ENCODE measurements at places on chromosomes 4 and X.
A peak's percentile ranks its signal among the peaks of the same experiment; 100 is the strongest.

- DNase-seq = no peak
Measured at GRCh38 chr4:113052379-113052951, 3.0 kb downstream of the ANK2 start.

DNA sequence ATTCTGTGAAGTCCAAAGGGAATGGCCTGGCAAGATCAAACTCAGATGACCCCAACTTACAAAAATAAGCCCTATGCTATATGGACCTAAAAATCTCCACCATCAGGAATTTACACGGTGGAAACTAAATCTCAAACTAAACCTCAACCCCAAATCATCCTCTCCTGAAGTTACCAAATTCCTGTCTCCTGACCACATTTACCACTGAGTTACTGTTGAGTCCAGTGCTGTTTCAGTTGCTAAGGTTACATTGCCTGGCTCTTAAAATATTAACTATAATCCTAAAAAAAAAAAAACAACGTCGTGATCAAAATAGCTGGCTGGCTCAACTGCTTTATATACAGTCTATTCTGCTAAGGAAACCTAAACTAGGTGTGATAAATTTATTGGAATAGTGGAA is 315.2 kb upstream of the SLIT2 start:
- DNase-seq = no peak

DNA sequence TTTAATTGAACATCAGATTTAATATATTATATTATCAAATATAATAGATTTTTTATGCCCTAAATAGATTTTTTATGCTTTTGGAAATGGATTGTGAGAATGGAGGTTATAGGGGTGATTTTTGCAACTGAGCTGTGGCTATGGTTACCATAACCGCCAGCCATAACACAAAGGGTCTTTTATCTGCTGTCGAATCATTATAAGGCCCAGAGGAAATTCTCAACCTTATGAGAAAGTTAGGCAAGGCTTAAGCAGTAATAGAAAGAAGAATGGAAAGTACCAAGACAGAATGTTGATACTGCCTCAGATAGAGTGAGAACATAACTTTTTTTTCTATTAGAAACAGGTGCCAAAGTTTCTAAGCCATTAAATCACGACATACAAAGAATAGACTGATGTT is 26.3 kb upstream of the CXCL6 start:
- no peak for DNase-seq

- DNase-seq = no peak
Measured at GRCh38 chr4:6325788-6326290, 56.2 kb downstream of the WFS1 start.

DNA sequence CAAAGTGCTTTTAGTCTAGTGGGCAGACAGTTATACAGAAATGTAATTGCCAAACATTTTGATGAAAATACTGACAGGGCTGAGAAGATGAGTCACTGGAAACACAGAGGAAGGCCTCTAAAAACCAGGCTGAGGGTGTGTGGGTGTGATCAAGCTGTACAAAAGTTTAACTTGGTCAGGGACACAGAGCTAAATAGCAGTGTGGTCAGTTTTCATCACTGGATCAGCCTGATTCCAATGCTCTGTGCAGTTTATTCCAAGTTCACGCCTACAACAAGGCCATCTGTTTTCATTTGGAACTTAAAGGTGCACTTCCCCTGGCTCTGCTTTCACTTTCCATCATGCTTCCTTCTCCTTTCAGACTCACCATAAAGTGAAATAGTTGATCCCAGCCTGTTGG is 10.6 kb downstream of the CENPVL3 start:
- no peak for DNase-seq

DNA sequence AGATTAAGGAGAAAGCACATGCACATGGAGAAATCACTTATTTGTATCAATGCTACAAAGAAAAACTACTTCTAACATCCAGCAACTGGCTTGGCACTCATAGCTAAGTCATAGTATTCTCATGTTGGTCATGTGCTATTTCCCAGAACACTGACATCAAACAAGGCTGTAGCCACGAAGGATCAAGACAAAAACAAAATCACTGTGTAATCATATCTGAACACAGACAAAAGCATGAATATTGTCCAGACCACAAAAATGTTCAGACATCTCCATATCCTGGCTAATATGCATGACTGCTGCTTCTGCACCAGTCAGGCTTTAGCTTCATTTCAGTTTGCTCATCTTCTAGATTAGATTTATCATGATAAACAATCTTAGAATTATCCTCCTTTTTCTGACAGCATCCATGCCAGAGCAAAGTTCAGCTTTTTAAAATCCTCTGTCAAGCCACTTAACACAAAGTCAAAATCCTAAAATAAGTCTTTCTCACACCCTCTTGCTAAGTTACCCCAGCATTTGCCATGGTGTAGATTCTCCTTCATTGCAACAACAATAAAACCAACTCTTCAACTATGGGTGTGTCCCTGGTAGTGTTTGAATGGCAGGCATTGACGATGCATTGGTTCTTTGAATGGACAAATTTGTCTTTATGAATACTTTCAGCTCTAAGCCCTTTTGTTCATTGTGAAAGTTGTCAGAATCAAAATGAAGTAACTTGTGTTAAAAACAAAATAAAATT is 39.1 kb upstream of the NPFFR2 start:
- DNase-seq = no peak

DNA sequence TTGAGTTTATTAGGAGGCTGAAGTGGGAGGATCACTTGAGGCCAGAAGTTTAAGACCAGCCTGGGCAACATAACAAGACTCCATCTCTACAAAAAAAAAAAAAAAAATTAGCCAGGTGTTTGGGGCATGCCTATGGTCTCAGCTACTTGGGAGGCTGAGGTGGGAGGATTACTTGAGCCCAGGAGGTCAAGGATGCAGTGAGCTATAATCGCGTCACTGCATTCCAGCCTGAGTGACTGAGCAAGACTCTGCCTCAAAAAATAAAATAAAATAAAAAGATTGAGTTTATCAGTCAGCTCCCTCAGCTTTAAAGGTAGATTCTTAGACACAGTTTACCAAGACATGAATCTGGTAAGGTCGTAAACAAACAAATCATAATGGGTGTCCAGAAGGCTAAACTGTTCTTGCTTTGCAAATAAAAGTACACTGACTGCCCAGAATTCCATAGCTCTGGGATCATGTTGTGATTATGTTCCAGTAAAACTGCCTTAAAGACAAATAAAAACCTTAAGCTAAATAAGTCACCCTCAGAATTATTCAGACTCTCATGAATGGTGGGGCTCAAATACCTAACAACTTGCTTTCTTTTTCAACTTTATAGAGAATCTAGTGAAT is 18.7 kb downstream of the APOO start:
- no peak for DNase-seq

- DNase-seq = no peak
Measured at GRCh38 chr4:150680651-150681050, 98.7 kb downstream of the MAB21L2 start.

GRCh38 chr4:162705130-162705803 is 461.4 kb downstream of the NAF1 start:
- DNase-seq = no peak

GRCh38 chr4:48188390-48188789 is 54.3 kb upstream of the TXK start:
- DNase-seq = no peak

GRCh38 chr4:88653371-88653946 is 44.2 kb downstream of the NAP1L5 start:
- DNase-seq = no peak

- DNase-seq = no peak
Measured at GRCh38 chrX:153903991-153904957, at the start of gene AVPR2. Gene AVPR2, plus strand, starts transcription at chrX:153904673. Its CDS starts 473 bp downstream, at chrX:153905146.

GRCh38 chrX:135498236-135498635 is 22.2 kb upstream of the INTS6L start:
- no peak for DNase-seq

- no peak for DNase-seq
Measured at GRCh38 chr4:153916273-153916755, 127.4 kb upstream of the SFRP2 start.

- DNase-seq = no peak
Measured at GRCh38 chr4:68927165-68927564, 24.4 kb downstream of the UGT2A3 start.

GRCh38 chrX:130173190-130173895 is 1.6 kb downstream of the RAB33A start:
- peak; percentile 85 for DNase-seq

GRCh38 chr4:145069361-145069760 is 28.6 kb downstream of the ANAPC10 start:
- no peak for DNase-seq

GRCh38 chr4:76060506-76060905 is 14.0 kb upstream of the ART3 start:
- DNase-seq = peak; percentile 22

DNA sequence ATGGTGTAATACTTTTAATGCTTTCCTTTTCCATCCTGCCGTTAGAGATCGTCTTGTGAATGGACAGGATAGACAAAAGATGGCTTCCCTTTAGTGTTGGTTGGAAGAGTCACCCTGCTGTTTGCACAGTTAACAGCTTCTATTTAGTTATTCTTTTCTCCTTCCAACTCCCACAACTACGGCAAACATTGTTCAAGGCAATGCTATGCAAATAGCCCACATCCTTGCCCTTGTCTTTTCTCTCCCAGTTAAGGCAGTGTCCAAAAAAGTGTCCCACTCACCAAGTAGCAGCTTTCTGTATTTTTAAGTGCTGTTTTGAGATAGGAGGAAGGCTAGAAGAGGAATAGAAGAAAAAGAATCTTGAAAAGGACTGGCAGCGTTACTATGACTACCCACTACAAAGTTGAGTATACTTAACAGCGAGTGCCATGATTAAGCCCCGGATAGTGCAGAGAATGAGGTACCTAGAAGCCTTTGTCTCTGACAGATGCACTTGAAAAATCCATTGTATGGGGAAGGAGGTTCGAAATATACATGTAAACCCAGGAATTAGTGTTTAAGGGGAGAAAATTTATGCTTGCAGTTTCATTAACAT is 12.1 kb upstream of the RUFY3 start:
- no peak for DNase-seq

GRCh38 chrX:129833153-129833990 is 10.3 kb downstream of the ZDHHC9 start:
- no peak for DNase-seq

DNA sequence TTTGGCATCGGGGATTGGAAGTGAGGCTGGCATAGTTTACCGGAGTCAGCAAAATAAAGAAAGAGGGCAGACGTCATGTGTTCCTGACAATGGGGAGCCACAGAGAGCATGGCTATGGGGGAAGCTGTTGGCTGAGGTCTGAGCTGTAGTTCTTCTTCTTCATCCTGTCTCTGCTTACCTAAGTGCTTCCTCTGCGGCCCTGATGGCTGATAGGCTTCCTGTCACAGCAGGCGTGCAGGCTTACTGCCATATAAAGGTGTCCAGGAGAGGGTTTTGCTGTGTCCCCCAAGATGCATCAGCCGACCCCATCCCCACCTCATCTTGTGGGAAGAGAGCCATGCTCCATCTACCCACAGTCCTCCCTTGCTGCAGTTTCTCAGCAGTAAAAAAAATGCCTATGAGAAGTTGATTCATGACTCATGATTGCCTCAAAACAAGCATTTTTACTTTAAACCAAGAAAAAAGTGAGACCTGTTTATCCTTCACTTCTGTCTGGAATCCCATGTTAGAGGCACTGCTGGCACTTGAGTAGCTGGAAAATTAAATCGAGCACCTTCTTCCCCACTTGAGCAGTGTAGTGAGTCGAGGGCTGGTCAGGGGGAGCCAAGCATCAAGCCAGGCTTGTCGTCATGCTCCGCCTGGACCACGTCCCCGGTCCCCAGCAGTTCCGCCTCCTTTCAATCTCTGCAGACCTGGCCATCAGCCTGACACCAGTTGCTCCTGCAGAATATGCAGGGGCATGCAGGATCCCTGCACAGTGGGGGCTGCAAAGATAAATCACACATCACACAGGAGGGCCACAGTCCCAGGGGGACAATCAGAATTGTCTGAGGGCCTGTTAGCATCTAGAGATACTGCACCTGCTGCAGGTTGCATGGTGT is 237.8 kb downstream of the EVC2 start:
- DNase-seq = no peak

GRCh38 chr4:15668566-15669435 is 12.8 kb upstream of the FAM200B start:
- no peak for DNase-seq

DNA sequence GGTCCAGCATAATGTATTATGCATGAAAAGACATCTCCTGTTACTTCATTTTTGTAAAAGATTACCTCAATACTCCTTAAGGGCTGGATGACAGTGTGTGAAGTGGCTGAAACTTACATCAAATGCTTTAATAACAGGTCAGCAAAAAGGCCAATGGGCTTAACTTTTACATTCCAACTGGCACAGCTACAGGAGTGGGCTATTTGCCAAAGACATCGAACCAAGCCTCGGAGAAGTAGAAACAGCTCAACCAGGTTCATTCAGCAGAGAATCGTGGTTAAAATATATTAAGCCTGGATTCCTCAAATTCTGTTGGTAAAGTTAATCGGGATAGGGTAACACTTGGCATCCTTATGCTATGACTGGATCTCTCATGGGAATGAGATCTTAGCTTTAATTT is 639.7 kb downstream of the TRIML1 start:
- DNase-seq = no peak

DNA sequence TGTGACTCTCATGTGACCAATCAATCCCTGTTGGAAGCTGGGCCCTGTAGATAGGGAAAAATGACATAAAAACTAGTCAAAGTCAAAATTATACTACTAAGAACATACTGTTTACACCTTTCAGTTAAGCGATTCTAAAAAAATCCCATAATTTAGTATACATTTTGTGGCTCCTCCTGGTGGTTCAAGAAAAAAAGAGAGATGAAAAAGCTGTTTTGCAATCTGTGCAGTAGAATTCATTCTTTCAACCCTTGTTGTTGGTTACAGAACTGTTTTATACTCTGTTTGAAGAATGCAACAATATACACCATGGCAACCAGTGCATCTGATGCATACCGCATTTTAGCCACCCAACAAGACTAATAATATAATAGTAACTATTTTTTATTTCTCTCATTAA is 66.8 kb upstream of the ANK2 start:
- no peak for DNase-seq

- DNase-seq = no peak
Measured at GRCh38 chr4:108919226-108919893, 156.5 kb upstream of the ETNPPL start.

- no peak for DNase-seq
Measured at GRCh38 chr4:70425306-70425705, 27.6 kb downstream of the OPRPN start.

DNA sequence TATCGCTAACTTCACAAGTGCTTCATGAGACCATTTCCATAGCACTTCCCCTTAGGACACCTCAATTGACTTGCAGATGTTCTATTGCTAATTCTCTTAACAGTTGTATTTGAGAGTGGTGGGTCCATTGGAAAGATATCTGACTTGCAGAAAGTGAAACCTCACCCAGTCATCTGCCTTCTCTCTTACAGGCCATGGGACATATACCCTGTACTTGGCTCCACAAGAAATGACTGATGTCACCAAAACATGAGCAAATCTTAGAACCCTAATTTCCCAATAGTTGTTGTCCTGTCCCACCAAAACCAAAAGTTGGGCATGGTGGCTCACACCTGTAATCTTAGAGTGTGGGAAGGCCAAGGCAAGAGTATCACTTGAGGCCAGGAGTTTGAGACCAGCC is 101.9 kb upstream of the MAML3 start:
- DNase-seq = no peak

- DNase-seq = peak; percentile 41
Measured at GRCh38 chr4:76279462-76279861, 27.1 kb upstream of the STBD1 start.

GRCh38 chr4:77145842-77146185 is 11.2 kb upstream of the CCNG2 start:
- DNase-seq = peak; percentile 67
